Neural progenitor cell (in vitro differentiated cells): ENCODE measurements at places on chromosomes 1 and 21. TPM values are rescaled to one million over a fixed set of nuclear protein-coding genes. Genes with fewer than 3 reads are reported as not detected.

DNA sequence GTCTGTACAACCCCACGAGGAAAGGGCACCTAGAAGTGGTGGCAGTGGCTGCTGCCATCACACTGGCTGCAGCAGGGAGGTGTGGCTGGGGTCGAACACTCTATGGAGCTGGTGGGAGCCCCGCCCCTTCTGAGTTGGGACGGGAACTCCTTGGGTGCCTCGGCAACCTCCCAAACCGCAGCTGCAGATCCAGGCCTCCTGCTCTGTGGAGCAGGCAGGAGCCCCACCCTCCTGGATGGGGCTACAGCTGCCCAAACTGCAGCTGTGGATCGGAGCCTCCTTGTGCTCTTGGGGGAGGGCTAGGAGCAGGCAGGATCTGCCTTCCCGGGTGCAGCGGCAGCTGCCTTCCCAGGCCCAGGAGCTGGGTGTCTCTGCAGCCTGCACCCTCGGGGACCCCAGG lies 38.9 kb upstream of the TARDBP start:
- no peak overlapping the region for H3K4me3 ChIP-seq
- no peaks in the 10 kb centered on the region for H3K27me3 ChIP-seq
- H3K27ac ChIP-seq, result no peak overlapping the region
- peak; percentile 49 for DNase-seq

Gene RGS13
- total RNA-seq, result not detected in 2 replicates

Gene KLHDC8A
- 9.7 and 20.2 TPM in 2 replicates for total RNA-seq

Gene APOBEC4
- not detected in 2 replicates for total RNA-seq

Gene LCE2B
- total RNA-seq, result not detected in 2 replicates

- H3K27me3 ChIP-seq, result no peaks in the 10 kb centered on the region
- no peaks in the 10 kb centered on the region for H3K4me1 ChIP-seq
- no peak overlapping the region for H3K4me3 ChIP-seq
- DNase-seq, result no peak
- H3K36me3 ChIP-seq, result no peaks in the 10 kb centered on the region
- H3K27ac ChIP-seq, result no peak overlapping the region
Observed at GRCh38 chr1:82632155-82632554, 831.4 kb downstream of the ADGRL2 start.

Gene LCE6A
- total RNA-seq, result not detected in 2 replicates

DNA sequence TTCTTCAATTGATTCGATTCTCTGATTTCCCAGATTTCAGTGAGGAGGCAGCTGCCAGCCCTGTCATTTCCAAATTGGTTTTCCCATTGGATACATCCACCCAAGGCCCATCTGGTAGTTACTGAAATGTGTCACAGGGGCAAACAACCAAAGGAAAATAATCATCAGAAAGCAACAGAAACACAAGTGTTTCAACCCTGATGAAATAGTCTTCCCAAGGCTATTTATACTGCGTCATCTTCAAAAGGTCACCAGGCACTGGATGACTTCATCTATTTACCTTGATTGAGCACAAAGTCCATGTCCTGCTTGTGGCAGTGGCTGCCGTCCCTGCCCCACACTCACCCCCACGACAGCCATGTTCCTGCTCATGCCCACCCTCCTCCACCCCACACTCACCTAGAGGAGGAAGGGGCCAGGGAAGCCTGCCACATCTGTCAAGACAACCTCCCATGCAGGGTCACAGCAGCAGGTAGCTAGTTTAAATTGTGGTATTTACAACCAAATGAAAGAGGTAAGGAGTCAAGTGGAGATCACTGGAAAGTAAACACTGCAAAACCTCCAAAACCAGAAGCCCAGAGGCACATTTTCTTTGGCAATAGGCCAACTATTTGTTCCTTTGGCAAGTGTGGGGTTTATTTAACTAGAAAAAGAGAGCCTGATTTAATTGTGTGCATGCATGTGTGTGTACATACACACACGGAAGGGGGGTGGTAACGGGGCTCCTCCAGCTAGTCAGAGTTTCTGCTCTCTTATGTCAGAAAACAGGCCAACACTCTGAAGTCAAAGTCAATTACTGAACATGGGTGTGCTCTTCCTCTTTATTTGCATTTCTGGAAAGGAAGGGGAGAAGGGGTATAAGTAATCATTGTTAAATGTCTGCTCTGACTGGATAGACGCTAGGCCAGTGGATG lies 49.5 kb upstream of the RAB4A start:
- no peak overlapping the region for H3K4me3 ChIP-seq
- H3K27me3 ChIP-seq, result no peaks in the 10 kb centered on the region
- no peak for DNase-seq
- H3K27ac ChIP-seq, result no peak overlapping the region

DNA sequence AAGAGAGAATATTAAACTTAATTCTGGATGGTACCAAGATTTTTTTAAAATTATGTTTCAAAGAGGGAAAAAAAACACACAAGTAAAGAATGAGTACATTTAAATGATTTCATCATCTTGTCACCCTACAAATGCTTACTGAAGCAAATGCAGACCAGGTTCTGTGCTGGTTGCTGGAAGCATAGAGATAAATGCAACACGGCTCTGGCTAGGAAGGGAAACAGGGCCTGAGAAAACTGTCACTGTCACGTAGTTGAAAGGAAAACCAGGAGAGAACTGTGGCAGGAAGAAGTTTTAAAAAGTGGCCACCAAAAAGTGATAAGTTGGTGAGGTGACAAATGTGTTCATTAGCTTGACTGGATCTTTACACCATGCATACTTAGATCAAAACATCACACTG lies 336.9 kb upstream of the NFIA start:
- no peak overlapping the region for H3K4me3 ChIP-seq
- no peak overlapping the region for H3K27ac ChIP-seq
- peaks cover 5% of the 10 kb centered on the region for H3K4me1 ChIP-seq
- no peaks in the 10 kb centered on the region for H3K36me3 ChIP-seq

DNA sequence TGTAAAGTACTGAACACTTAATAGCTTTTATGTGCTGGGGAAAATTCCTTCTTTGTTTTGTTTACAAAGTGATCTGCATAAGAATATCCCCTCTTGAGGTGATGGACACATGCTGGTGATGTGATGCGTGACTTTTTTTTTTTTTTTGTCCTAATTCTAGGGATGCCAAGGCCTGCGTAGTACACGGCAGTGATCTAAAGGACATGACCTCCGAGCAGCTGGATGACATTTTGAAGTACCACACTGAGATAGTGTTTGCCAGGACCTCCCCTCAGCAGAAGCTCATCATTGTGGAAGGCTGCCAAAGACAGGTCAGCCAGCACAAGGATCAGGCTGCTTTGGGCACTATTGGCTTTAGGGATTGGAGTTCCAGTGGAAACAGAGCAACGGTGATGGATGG lies 24.7 kb downstream of the ATP1A1 start:
- H3K4me3 ChIP-seq, result no peak overlapping the region
- no peaks in the 10 kb centered on the region for H3K4me1 ChIP-seq
- H3K36me3 ChIP-seq, result peaks cover 8% of the 10 kb centered on the region
- H3K27ac ChIP-seq, result no peak overlapping the region

- no peak overlapping the region for H3K27ac ChIP-seq
- no peaks in the 10 kb centered on the region for H3K36me3 ChIP-seq
- DNase-seq, result no peak
- no peaks in the 10 kb centered on the region for H3K27me3 ChIP-seq
- H3K4me3 ChIP-seq, result no peak overlapping the region
Observed at GRCh38 chr1:81183051-81183450, 617.7 kb upstream of the ADGRL2 start.
